ENCODE measurements at places on chromosomes 12 and 14.

GRCh38 chr12:109758426-109759420 lies 45.1 kb downstream of the FAM222A start:
- DNase-seq: no peak

DNA sequence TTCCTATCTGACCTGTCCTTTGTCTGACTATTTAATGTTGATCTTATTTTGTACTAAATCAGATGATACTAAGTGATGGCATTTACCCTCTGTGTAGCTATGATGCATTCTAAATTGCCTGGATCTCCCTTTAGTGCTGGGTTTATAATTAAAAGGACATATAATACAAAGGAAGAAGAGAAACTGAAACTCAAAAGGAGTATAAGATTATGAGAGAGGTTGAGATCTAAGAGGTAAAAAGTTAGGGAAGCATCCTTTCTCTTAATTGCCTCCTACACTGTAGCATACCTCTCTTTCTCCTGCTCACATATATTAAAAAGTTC lies 86.9 kb upstream of the MON2 start:
- no peak for DNase-seq

DNA sequence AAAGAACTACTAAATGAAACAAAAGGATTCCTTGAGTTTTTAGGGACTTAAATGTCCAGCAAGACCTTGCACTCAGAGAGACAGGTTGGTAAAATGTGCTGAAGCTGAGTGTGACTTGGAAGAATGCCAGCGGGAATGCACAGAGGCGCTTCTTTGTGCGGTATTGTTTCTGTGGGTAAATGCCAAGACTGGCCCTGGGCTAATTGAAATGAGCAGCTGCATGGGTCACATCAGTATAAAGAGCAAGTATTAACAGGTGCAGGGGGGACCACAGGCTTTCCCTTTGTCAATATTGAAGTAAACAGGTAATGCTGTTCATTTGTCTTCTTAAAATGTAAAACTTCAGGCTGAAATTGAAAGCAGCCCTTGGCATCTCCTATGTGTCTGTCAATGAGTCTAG lies 74.3 kb downstream of the LMO3 start:
- DNase-seq: peak; percentile 96

- DNase-seq: peak; percentile 89
Measured at GRCh38 chr12:122860040-122860853, 25.0 kb downstream of the HIP1R start.

DNA sequence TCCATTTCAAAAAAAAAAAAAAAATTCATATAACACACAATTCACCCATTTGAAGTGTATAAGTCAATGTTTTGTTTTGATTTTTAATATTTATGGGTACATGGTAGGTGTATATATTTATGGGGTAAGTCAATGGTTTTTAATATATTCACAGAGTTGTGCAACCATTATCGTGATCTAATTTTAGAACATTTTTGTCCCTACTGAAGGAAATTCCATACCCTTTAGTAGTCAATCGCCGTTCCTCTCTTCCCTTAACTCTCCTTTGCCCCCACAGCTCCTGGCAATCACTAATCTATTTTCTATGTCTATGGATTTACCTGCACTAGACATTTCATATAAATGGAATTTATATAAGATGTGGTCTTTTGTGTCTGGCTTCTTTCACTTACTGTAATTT lies 92.8 kb downstream of the TRAFD1 start:
- DNase-seq: no peak

- peak; percentile 81 for DNase-seq
Measured at GRCh38 chr12:75705749-75706711, 194.6 kb upstream of the KRR1 start.

DNA sequence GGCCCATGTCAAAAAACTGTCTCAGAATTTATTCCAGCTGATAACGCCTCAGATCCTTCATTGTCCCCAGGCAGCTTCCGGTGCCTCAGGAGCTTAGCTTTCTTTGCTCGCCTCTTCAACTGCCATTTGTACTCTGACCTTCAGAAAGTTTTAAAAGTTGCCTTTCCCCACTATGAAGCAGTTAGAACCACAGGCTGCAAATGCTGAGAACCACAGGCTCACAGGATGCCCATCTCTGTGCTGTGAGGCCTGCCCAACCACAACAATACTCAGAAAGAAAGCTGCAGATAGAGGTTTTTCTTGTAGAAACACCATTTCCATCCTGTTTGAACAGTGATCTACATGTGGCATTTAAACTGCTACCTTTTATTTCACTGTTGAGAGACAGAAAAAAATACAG lies 131.1 kb downstream of the PRKCH start:
- no peak for DNase-seq

DNA sequence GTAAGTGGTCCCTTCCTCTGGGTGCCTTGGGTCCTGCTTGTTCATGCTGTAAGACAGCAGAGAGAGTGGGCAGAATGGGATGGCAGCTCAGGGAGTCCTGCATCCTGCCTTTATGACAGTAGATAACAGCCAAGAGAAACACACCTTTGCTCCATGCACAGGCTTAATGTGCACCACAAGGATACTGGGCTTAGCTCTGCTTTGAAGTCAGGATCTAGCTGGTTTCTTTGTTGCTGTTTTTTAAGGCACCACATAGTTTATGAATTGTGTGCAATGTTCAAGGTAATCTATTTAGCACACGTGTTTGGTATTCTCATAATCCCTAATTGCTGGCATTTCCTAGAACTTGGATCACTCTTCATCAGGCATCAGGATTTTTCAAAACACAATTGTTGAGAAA lies 239.5 kb upstream of the DCN start:
- DNase-seq: peak; percentile 64

GRCh38 chr12:118332511-118332910 lies 40.2 kb downstream of the TAOK3 start:
- no peak for DNase-seq

DNA sequence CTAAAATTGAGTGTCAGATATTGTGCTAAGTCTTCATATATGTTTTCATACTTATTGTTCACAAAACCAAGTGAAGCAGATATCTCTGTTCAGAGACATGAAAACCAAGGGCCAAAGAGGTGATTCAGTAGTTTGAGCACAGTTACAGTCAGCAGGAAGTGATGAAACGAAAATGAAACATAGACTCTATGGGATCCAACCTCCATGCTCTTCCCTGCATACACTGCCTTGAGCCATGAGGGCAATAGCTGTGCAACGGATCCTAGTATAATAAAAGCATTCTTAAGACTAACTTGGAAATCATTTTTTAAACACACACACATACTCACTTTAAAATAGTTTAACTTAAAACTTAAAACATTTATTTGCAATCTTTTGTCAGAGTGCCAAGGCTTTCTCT lies 27.9 kb downstream of the ESR2 start:
- DNase-seq: no peak

- no peak for DNase-seq
Measured at GRCh38 chr12:32988982-32989381, 92.4 kb upstream of the PKP2 start.

DNA sequence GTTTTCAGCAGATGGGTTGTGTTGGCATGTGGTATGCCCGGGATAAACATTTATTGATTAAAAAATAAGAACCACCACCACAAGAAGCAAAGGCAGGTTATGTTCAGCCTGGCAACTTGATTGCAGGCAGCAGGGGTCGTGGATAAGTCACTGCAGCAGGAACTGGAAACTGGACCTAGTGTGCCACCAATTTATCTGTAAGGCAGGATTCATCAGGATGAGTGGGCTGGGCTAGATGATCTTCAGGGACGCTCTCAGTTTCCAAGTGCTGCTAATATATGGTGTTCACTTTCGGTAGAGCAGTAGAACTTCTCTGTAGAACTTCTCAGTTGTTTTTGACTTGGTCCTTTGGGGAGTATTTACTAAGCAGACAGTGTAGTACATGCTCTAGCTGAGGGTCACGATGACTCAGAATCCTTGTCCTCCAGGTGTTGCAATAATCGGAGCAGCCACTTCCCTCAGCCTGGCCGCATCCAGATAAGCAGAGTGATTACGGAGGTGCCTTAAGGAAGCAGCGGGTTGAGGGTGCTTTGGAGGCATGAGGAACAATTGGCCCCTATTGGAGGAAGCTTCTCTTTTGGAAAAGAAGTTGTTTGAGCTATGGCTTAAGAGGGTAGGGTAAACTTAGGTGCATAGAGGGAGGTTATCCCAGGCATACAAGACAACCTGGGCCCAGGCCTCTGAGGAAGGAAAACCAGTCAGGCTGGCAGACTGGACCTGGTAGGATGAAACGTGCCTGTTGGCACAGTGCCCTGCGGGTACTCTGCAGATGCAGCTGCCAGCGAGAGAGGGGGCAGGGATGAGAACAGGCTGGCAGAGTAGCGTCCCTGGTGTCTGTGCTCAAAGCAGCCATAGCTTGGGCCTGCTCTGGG lies 104.0 kb downstream of the GPR135 start:
- DNase-seq: peak; percentile 96

- no peak for DNase-seq
Measured at GRCh38 chr12:132451172-132451835, 38.6 kb upstream of the FBRSL1 start.

DNA sequence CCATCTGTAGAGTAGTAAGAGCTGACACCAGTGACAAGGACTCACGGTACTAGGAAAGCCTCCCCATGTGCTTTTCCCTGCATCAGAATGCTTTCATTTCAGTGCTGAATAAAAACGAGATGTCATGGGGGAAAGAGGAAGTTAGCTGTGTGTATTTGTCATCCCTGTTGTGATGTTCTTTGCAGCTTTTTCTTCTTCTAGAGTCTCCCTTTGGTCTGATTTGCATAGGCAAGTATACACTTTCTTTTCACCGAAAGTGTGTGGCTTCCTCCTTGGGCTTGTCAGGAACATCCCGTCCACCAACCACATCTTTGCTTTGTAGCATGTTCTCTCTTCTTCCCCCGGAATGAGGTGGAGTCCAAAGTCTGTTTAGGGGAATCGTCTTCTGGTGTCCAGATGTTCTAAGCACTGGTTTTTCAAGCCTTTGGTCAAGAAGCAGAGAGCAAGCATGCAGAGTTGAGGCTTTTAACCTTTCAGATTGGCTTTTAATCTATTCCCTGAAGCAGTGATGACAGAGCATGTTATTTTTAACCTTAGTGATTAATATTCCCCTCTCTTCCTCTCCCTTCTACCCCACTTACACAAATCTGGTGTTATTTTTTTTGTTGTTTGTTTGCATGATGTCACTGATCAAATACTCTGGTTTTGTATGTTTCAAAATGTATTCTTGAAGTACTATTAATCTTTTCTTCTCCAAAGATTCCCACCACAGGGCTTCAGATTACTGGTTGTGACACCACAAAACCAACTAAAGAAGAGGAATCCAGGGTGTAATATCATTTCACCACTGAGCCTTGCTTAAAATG lies 163.4 kb downstream of the SAMD4A start:
- peak; percentile 53 for DNase-seq

- DNase-seq: no peak
Measured at GRCh38 chr12:70831543-70831942, 89.0 kb downstream of the PTPRR start.

DNA sequence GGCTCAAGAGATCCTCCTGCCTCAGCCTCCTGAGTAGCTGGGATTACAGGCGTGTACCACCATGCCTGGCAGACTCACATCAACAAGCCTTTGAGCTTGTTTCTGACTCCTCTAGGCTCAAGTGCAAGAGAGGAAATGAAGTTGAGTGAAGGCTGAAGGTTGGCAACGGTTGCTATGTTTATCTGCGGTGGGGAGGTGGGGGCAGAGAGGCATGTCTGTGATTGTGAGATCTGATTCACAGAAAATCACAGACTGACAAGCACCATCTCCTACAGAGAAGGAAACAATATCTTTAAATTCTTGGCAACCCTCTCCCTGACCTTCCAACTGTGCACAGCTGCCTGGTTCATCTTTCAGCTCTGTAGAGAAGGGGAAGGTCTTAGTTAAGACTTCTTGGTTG lies 22.1 kb upstream of the NINJ2 start:
- peak; percentile 48 for DNase-seq

DNA sequence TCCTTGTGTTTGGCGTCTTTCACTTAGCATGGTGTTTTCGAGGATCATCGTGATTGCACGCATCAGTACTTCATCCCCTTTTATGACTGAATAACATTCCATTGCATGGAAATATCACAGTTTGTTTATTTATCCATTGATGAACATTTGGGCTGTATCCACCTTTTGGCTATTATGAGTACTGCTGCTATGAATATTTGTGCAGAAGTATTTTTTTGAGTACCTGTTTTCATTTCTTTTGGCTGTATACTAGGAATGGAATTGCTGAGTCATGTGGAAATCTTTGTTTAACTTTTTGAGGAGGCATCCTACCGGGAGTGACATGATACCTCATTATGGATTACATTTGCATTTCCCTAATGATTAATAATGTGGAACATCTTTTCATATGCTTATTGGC lies 66.4 kb downstream of the WNK1 start:
- no peak for DNase-seq

DNA sequence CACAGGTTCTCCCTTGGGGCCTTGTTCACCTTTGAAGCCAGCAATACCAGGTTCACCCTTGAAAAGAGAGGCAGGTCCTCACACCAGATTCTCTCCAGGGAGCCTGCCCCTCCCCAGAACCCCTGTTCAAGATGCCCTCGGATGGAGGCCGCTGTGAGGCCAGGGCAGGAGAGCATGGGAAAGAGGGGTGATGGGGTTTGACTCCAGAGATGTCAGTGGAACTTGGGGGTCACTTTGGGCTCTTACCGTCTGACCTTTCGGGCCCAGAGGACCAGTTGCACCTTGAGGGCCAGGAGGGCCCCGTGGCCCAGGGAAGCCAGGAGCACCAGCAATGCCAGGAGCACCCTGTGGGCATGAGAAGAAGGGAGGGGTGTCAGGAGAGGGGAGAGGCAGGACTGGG lies 17.4 kb downstream of the COL2A1 start:
- DNase-seq: no peak

All from DMS53 (cell line).